B cell (primary cell): ENCODE measurements at places on chromosomes 5 and 9.

GRCh38 chr9:129776938-129777768 is 24.3 kb upstream of the PTGES start:
- no peak for DNase-seq

- no peak for DNase-seq
These were observed 234.6 kb downstream of the GADD45G start for GRCh38 chr9:89839449-89839848.

DNA sequence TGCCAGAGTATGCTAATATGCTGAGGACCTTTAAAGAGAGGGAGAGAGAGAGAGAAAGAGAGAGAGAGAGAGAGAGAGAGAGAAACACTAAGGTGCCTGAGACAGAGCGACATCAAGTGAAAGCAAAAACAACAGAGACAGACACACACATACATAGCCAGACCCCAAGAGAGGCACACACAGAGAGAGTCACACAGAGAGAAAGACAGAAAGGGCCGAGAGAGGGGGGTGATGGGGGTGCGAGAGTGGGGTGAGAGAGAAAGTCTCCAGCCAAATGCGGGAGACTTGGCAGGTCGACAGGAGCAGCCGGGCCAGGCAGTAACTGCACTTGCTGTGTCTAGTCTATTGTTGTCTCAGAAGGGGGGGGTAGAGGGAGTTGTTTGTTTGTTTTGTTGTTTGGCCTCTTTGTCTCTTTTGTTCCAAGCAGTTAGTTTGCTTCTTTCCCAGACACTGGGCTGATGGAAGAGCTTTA is 30.1 kb upstream of the NFIB start:
- DNase-seq: no peak

GRCh38 chr9:68672215-68672614 is 32.8 kb upstream of the PIP5K1B start:
- no peak for DNase-seq

DNA sequence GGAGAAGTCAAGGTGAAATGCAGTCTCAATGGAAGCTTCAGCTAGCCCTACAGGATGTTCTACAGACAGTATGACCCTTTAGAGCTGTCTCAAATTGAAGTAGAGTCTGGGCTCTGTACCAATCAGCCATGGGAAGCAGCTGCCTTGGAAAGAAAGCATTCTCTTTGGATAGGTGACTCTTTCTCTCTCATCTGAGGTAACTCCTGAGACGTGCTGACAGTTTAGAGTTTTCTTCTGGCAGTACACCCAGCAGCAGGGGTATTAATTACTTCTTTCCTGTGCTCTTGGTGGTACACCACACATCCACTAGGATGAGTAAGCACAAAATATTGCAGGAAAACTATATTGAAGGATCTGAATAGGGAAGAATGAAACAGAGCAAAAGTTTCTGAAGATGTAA is 329.6 kb upstream of the RGMB start:
- DNase-seq: no peak

DNA sequence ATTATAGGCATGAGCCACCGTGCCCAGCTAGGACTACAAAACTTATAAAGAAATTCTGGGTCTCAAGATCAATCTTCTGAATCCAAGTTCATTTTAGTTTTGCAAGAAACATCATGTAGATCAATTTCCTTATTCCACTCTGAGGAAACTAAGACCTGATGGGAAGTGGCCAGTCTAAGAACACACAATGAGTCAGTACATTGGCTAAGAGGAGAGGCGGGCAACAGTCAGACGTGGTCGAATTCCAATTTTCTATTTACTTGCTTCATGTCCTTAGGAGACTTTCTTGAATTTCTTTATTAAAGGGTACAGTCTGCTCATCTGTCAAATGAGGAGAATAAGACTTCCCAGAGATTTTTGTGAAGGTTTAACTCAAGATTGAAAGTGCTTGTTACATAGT is 432.1 kb upstream of the BRINP1 start:
- no peak for DNase-seq

DNA sequence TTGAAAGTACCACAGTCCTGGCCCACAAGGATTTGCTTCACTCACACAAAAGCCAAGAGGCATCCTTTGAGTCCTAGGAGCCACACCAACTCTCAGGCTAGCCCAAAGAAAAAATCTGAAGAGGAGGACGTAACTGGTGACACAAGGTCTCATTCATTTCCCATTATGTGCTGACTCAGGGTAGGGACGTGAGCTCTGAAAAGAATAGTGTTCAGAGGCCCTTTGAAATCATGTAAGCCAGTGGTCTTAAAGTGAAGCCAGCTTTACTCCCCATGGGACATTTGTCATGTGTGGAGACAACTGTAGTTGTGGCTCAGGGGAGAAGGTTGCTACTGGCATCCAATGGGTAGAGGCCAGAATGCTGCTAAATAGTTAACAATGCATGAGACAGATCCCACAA is 332.4 kb downstream of the KCTD16 start:
- no peak for DNase-seq

DNA sequence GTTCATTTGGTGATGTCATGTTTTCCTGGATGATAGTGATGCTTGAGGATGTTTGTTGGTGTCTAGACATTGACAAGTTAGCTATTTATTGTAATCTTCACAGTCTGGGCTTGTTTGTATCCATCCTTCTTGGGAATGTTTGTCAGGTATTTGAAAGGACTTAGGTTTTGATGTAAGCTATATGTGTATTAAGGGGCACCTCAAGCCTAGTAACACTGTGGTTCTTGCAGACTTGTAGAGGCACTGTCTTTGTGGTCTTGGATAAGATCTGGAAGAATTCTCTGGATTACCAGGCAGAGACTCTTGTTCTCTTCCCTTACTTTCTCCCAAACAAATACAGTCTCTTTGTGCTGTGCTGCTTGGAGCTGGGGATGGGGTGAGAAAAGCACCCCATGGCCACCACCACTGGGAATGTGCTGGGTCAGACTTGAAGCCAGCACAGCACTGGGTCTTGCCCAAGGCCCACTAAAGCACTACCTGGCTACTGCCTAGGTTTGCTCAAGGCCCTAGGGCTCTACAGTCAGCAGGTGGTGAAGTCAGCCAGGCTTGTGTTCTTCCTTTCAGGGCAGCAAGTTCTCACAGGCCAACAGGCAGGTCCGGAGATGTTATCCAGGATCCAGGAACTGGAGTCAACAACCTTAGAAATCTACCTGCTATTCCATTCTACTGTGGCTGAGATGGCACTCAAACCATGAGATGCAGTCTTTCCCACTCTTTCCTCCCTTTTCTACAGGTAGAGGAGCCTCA is 49.3 kb upstream of the GNA14 start:
- DNase-seq: no peak

DNA sequence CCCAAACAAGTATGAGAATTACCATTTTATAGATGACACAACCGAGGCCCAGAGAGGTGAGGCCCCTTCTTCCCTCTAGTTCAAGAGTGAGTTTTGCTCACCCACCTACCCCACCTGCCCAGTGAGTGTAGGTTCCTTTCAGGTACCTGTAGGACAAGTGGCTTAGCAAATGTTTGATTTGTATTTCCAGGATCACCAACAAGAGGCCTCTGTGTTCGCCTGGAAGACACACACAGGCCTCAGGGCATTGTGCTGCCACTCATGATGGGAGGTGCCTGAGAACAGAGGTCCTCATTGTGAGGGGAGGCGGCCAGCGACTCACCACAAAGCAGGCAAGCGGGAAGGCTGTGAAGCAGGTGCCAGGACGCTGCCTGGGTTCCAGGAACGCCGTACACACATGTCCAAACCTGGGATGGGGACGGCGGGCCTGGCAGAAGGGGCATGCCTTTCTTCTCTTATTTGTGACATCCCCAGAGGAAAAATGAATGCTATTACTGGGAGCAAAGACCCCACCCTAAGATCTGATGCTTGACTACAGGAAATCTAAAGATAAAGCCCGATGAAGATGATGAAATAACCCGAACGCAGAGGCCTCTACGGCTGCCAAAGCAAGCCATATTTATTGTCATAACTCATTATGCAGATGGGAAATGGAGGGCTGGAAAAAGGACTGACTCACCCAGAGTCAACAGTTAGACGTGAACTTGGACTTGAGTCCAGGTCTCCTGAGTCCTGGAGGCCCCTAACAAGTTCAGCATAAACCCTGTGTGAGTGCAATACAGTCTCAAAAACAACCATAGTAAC is 60.2 kb upstream of the SLC25A51 start:
- no peak for DNase-seq

DNA sequence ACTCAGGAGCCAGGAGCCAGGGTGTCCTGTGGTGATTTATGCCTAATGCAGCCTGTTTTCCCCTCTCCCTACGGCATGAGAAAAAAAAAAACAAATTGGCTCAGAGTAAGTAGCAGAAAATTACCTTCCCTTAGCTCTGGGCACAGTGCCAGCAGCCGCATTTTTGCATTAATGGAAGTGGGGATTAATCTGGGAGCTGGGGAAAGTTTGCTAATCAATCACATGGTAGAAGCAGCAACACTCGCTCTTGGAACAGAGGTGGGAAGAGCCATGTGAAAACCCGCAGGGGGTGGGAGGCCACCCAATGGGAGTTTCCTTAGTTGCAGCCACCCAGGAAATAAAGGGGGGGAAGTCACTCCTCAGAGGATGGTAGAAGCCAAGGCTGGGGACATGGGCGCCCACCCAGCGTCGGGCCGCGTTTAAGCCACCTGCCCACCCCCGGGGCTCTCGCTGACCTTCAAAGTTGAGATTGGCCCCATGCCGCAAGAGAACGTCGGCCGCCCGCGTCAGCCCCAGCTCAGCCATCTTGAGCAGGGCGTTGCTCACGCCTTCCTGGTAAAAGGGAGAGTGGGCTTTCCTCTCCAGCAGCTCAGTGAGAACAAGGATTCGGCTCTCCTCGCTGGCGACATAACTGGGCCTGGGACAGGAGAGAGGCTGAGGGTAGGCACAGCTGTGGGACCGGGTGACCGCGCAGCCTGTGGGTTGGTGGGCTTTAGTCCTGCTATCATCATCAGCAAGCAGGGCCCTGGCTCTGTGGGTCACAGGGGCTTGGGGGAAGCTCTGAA is 1.7 kb downstream of the ASB6 start:
- no peak for DNase-seq

- no peak for DNase-seq
These were observed 131.7 kb downstream of the UNC13B start for GRCh38 chr9:35293376-35293964.

- DNase-seq: no peak
These were observed 13.5 kb downstream of the SRFBP1 start for GRCh38 chr5:121975294-121975693.

- no peak for DNase-seq
These were observed 181.8 kb downstream of the GADD45G start for GRCh38 chr9:89786655-89787054.

- DNase-seq: no peak
These were observed 88.4 kb upstream of the FST start for GRCh38 chr5:53392073-53392472.

GRCh38 chr5:23506329-23507236 is 826 bp upstream of the PRDM9 start:
- DNase-seq: no peak

GRCh38 chr5:134772461-134773125 is 14.0 kb downstream of the DDX46 start:
- DNase-seq: no peak

DNA sequence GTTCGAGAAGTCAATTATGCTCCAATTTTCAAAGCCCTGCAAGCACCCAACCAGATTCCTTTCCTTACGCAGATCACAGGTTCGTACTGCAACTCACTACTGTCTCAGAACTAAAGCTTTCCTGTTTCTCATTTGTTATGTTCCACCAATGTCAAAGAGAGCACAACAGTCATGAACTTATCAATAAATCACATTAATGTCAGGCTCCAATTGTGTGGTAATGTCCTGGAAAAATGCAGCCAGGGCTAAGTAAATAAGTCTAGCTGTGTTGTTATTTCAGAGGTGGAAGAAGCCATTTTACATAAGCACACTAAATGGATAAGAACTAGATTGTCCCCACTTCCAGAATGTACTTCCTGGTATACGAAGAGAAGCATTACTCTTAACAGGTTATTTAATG is 488.6 kb upstream of the PTGER4 start:
- no peak for DNase-seq

- DNase-seq: no peak
These were observed 3.2 kb downstream of the SURF2 start for GRCh38 chr9:133359399-133360175.

- no peak for DNase-seq
These were observed 14.2 kb upstream of the CAST start for GRCh38 chr5:96648023-96648422.

DNA sequence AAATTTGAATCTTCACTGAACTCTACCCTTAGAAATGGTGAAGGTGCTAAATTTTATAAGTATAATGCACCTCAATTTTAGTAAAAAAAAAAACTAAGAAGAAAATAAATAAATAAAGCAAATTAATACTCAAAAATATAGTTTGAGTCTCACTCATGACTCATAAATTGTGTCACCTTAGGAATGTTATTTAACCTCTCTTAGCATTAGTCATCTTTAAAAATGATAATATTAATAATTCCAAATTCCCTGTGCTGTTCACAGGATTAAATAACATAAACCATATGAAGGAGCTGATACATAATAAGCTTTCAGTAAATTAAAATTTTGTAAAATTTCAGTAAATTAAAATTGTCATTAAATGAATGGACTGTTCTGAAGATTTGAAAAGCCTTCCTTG is 339.8 kb upstream of the RGMB start:
- DNase-seq: no peak

DNA sequence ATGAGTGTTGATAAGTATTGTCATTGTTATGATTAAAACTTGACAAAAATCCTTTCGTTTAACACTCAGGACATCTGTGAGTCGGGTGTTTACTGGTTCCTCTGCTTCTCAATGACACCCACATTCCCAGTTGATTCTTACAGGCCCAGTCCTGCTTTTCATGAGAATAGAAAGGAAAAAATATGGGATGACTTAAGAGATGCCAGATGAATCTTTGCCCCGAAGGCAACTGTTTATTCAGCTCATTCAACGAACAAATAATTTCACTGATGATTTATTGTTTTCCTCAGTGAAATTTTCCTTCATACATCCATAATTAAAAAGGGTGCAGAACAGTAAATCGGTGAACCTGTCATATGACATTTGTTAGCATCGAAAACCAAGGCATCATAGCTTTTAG is 452.4 kb upstream of the WWC1 start:
- no peak for DNase-seq

- DNase-seq: no peak
These were observed 172.1 kb downstream of the FER start for GRCh38 chr5:108919591-108920326.

GRCh38 chr9:26131886-26132285 is 453.6 kb upstream of the TUSC1 start:
- DNase-seq: no peak

DNA sequence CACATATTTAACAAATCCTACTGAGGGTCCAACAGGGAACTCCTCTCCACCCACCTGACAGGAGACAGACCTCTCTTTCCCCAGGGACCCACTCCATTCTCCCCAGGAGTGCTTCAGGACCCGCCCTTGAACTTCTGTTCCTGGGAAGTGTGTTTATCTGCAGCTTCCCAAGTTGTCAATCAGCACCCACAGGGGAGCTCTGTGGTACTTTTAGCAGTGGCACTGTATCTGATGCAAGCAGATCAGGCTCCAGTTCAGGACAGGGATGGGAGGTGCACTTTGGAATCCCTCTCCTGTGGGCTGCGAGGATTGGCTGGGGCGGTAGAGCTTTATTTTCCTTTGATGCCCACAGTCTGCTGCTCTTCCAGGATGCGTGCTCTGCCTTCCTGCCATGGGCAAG is 8.7 kb downstream of the GALNT10 start:
- no peak for DNase-seq

GRCh38 chr9:91040371-91041215 is 239.0 kb downstream of the SYK start:
- DNase-seq: no peak
